ENCODE measurements at places on chromosomes 2 and 18. TPM values are rescaled to one million over a fixed set of nuclear protein-coding genes. Genes with fewer than 3 reads are reported as not detected.

The SERPINB11 gene
- polyA plus RNA-seq, result not detected

The CRYBA2 gene
- polyA plus RNA-seq, result not detected

The TET3 gene
- polyA plus RNA-seq, result 26.2 TPM

The HOXD10 gene
- 147 TPM for polyA plus RNA-seq

The PLB1 gene
- polyA plus RNA-seq, result 1.2 TPM

The FRZB gene
- polyA plus RNA-seq, result 12.1 TPM

The RBBP8 gene
- polyA plus RNA-seq, result 58.3 TPM

The LIMS4 gene
- 1.1 TPM for polyA plus RNA-seq

The CCDC93 gene
- polyA plus RNA-seq, result 37.7 TPM

The ACMSD gene
- 41.7 TPM for polyA plus RNA-seq

The PTPN2 gene
- 55.8 TPM for polyA plus RNA-seq

The CNTNAP5 gene
- 0.04 TPM for polyA plus RNA-seq
